IMR-90 (cell line): ENCODE measurements at places on chromosomes 2 and 18.

DNA sequence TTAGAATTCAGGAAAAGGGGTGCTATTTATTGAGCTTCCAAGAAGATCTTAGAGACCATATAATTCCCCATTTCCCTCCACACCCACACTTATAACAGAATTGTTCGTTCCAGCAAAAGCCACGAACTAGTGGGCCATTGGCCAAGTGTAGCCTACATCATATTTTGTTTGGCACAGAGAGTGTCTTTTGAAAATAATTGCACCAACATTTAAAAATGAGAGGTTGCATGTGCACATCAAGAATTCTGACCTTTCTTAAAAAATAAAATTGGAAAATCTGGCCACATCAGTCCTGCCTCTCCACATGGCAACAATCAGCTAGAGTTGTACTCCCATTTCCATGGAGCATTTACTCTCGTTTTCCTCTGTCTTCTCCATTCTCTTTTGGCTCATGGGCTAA lies 655.5 kb upstream of the FANCL start:
- peak; percentile 6 for DNase-seq

GRCh38 chr18:25230658-25231326 lies 121.2 kb downstream of the ZNF521 start:
- DNase-seq = peak; percentile 90

DNA sequence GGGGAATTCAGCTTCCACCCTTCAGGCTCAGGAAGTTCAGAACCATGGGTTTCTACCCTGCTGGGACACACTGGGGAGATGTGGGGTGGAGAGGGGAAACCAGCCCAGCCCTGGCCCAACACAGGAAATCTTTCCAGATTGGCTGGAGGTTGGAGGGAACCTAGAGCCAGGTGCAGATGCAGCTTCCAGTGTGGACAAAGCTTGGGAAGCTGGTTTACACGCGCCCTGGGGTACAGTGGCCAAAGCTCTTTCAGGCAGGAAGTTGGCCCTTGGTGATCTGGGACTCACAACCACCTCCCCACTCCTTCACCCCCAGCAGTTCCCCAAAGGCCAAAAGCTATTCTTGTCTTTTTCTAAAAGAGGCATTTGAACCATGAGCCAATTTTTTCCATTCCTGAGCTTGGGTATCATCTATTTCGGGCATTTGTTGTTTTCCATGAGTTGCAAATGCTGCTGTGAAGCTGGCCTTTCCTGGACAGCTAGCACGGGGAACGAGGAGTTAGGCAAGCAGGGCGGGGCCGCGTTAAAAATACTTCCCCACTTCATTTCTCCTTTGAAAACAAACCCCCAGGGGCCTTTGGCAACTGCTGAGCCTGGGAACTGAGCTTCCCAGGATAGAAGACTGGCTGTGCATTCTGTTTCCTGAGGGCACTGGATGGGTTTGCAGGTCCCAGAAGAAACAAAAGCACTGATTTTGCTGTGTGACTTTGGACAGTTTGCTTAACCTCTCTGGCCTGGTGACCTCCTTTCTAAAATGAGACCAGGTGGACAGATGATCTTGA lies 3.1 kb upstream of the ARID5A start:
- peak; percentile 34 for DNase-seq

DNA sequence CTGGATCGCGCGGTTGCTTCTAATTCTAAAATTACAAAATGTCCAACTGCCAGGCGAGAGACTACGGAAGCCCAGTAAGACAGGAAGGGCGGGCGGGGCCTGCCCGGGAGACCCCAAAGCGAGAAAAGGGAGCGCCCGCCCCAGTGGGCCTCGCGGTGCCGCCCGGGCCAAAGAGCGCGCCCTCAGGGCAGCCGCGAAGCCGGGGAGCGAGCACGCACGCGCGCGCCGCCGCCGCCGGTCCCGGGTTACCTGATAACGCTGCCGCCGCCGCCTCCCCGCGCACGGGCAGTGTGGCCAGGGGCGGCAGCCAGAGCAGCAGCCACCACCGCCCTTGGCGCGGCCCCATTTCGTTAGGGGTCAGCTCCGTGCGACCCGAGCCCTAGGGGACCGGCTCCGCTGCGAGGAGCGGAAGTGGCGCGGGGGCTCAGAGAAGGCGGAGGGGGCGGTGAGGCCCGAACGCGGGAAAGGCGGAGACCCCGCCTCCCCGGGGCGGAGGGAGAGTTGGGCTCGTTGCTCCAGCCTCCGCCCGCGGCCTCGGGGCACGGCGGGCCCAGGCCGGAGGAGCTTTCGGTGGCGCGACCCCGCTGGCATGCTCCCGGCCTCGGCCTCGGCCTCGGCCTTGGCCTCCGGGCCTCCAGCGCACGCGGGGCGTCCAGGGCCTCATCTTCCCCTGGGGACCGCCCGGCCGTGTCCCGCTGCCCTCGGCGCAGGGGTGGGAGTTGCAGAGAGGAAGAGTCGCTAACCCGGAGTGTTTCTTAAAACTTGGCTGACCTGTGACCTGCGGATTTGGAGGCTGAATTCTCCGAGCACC lies at the start of gene NEMP2:
Gene NEMP2 (minus strand): TSS at position 413 of the 811 bp plus-strand sequence. CDS start 67 bp downstream, at position 346.
- peak; percentile 16 for DNase-seq

GRCh38 chr2:38947241-38948239 lies 57.9 kb downstream of the ARHGEF33 start:
- peak; percentile 75 for DNase-seq

DNA sequence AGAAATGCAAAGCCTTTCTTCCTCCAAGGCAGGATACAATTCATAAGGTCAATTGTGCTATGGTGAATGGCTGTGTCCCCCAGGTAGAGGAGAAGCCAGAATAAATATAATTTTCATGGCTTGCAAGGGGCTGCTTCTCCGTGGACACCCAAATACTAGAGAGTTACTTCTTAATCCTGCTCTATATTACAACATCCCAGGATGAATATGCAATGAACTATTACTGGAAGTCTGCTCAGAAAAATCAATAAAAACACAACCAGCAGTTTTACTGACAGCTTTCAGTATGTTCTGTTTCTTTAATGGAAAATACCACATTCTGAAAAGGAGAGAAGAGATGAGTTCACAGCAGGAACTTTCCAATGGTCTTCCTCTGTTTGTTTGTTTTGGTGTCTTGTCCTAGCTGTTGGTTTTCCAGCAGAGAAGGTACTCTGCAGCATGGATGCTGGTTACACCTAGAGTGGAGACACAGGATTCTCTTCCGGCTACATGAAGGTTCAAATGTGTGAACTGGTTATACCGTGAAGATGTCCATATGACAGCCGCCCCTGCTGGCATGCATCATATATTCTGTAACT lies 213.0 kb downstream of the PID1 start:
- DNase-seq = no peak

- DNase-seq = no peak
Observed at GRCh38 chr2:71992036-71992435, 155.6 kb downstream of the CYP26B1 start.

GRCh38 chr2:127530245-127531140 lies 4.2 kb upstream of the IWS1 start:
- no peak for DNase-seq

GRCh38 chr18:57353137-57353939 lies 981 bp downstream of the ST8SIA3 start:
- DNase-seq = no peak

- DNase-seq = peak; percentile 58
Observed at GRCh38 chr18:76922107-76922506, 99.8 kb downstream of the ZNF236 start.

GRCh38 chr2:238154570-238154969 lies 4.2 kb upstream of the ERFE start:
- no peak for DNase-seq

- no peak for DNase-seq
Observed at GRCh38 chr18:55337138-55337537, 250.9 kb downstream of the TCF4 start.

- peak; percentile 47 for DNase-seq
Observed at GRCh38 chr2:57516698-57517340, 529.8 kb upstream of the VRK2 start.

DNA sequence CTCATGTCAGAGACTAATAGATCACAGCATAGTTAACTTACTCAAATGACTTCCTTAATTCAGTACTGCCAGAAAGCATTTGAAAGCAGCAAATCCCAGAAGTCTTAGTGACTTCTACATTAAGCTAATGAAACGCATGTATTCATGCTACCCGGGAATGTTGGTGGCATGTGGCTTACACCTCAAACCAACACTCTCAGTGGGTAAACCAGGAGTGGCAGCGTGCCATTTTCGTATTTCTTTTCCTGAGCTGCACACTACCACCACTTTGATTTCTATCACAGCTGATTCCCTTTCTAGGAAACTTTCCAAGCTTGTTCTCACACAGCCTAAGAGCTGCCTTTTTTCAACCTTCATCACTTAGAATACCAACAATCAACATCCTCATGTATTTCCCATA lies 646.6 kb downstream of the NRXN1 start:
- no peak for DNase-seq

DNA sequence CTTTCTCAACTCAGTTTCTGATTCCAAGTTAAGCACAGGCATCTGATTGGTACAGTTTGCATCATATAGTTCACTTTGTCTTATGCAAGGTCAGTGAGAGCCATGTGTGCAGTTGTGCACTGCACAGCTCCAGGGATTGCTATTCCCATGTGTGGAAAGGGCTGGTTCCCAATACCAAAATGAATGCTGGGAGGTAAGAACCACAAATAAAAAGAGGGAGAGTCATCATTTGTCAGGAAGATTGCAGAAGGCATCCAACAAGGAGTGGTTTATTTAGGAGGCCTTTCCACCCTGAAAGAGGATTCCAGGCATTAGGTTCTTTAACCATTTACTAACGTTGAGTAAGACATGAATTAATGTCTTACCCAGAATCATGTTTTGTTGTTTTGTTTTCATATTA lies 141.2 kb upstream of the ST6GAL2 start:
- no peak for DNase-seq

DNA sequence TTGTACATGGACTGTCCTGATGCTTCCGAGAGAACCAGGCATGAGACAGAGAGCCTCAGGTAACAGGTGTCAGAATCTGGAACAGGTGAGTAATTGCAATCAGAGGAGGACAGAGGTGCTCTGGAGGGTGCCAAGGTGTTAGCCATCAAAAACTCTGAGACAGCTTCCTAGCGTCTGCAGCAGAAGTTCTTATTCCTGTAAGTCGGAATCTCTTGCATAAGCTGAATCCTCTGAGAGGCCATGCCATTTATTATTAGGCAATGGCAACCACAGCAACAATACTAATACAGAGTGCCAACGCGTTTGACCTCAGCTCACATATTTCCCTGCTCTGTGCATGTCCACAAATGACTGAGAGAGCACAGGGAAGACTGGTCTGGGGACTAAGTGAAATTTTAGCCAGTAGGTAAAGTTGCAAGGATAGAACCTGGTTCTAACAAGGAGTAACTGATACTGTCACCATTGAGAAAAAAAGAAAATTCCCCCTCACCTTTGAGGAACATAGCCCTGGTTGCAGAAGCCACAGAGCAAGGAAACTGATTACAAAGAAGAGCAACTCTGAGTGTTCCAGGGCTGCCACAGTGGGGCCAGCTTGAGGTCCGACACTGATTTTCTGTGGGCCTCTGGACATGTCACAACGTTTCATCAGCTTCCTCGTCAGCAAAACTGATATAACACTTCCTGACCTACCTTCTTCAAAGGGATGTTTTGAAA lies 55.1 kb upstream of the ACSL3 start:
- no peak for DNase-seq

- peak; percentile 29 for DNase-seq
Observed at GRCh38 chr2:224958462-224958857, 83.8 kb downstream of the DOCK10 start.

DNA sequence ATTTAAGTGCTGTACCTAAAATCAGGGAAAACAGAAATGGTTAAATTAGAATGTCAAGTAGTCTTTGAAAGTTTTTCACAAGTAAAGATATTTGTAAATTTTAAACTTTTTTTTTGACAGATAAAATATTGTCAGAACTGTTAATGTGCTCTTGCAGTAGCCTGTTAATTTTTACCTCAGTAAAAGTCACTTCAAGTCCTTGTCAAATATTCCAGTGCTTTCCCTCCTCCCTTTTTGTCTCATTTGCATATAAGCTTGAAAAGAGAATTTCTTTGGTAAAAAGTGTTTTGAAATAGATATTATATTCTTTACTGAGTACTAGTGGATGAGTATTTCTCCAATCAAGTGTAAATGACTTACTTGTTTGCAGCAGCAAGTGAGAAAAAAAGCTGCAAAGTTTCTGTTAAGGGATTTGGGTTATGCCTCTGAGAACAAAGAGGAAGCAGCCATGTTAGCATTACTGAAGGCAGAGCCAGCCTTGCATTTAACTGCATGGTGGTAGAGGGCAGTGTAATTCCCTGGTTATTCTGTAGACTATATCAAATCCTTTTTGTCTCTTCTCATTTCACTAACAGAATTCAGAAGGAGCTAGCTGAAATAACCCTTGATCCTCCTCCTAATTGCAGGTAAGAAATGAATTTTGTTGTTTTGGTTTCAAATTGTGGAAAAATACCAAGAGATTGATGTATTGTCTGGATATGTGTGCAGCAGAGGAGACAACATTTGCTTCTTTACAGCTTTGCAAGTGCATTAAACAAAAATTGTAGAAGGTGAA lies 3.2 kb downstream of the UBE2E3 start:
- DNase-seq = peak; percentile 69

GRCh38 chr2:73374269-73374668 lies 11.4 kb upstream of the ALMS1 start:
- DNase-seq = no peak

GRCh38 chr18:22471546-22472131 lies 53.9 kb upstream of the CTAGE1 start:
- DNase-seq = peak; percentile 64

- no peak for DNase-seq
Observed at GRCh38 chr2:26162963-26163362, 9.9 kb upstream of the GAREM2 start.

GRCh38 chr2:204059016-204059415 lies 122.5 kb downstream of the ICOS start:
- no peak for DNase-seq
